ENCODE measurements at places on chromosomes 11 and 22.
A peak's percentile ranks its signal among the peaks of the same experiment; 100 is the strongest.

DNA sequence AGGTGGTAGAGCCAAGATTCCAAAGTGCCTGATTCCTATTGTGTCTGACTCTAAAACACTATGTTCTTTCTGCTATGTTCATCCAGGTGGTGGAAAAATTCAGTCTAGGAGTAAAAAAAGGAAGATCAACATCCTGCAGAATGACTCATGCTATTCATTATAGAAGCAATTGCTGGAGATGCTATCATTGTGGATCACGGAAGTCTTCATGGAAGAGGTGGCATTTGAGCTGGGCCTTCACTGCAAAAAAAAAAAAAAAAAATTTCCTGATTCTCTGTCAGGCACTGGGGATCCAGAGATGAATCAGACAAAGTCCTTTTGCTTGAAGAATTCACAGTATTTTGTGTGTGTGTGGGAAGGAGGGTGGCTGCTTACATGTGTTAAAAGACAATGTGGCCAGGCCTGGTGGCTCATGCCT, 1.4 kb upstream of the UVRAG start:
- DNase-seq = no peak

DNA sequence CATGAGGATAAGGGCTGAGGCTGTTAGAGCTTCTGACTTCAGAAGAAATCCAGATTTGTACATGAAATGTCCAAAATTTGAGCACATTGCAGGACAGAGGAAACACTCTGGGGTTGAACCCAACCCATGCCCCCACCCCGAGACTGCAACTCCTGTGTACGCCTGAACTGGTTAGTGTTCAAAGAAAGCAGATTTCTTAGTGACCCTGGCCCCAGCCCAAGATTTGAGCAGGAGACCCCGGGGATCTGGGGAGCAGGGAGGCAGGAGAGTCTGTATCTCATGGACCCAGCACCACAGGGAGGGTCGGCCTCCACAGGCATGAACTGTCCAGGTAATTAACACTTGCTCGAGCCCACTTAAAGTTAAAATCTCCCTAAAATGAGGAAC, 69.3 kb upstream of the WNT7B start:
- DNase-seq = no peak

DNA sequence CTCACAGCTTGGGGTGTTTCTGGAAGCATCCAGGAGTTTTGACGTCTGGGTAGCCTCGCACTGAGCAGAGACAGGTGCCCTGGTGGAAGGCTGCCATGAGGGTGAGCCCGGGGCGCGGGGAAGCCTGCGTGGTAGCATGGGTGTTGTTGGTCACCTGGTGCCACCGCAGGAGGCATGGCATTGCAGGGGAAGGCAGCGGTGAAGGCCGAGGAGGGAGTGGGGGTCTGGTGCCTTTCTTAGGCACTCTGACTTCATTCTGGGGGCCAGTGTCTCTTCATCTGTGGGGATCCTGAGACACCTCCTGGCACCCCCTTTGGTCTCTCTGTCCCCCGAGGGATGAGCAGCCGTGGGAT, 271.2 kb downstream of the TBC1D22A start:
- DNase-seq = no peak

DNA sequence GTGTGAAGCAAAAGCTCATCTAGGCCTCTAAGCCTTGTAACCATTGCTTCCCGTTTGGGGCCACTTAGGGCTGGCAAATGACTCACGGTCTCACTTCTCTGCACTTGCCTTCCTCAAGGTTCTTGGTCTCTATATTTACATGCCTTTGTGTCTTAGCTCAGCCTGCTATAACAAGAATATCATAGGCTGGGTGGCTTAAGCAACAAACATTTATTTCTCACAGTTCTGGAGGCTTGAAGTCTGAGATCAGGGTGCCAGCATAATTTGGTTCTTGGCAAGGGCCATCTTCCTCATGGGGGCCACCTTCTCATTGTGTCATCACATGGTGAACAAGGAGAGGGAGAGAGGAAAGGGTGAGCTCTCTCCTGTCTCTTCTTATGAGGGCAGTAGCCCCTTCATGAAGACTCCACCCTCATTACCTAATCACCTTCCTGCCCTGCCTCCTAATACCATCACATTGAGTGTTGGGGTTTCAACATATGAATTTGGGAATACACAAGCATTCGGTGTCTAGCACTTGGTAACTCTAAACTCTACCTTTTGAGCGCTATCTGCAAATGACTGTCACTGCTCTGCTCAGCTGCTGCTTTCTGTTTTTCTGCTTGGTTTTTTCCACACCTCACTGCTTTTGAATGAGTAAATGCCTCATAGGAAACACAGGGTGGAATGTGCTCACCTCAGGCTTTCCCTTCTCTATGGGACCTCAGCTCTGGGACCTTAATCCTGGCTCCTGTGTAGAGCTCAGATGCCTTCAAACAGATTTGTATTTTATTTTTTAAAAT, 16.2 kb upstream of the ME3 start:
- DNase-seq = no peak

- peak; percentile 82 for DNase-seq
Observed at GRCh38 chr11:44621140-44621681, 55.7 kb downstream of the CD82 start.

- DNase-seq = no peak
Observed at GRCh38 chr11:69277074-69277809, 16.7 kb upstream of the MYEOV start.

GRCh38 chr22:45843986-45844385, 133.0 kb downstream of the WNT7B start:
- DNase-seq = no peak

DNA sequence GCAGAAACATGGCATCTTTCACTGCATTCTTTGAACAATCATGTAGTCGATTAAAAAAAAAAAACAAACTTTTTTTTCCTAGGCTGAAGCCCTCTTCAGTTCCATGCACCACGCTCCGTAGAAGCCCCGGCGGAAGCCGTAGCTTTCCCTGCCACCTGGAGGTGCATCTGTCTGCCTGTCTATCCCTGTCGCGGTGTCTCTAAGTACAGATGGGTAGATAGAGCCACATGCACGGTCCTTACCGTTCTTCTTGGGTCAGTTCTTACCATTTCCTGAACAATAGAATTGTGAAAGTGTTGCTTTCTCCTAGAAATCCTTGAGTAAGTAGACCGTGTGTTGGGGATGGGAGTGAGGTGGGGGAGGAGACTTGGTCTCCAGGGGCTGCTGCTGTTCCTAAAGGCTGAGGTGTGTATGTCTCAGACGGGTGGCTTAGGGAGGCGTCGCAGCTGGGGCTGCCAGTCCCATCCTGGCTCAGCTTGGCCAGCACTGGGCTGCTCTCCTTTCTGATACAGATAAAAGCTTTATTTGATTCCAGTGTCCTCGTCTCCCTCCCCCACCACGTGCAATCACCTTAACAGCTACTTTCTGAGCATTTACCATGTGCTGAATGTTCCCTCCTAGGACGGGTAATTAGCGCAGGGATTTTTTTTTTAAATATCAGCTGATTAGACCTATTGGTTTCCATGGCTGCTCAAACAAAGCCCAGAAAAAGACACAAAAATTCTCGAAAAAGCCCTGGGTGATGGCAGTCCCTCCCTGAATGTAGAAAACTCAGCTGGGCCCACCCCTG, 46.8 kb downstream of the MACROD1 start:
- no peak for DNase-seq

- DNase-seq = no peak
Observed at GRCh38 chr11:116773203-116774097, 663 bp upstream of the BUD13 start.

DNA sequence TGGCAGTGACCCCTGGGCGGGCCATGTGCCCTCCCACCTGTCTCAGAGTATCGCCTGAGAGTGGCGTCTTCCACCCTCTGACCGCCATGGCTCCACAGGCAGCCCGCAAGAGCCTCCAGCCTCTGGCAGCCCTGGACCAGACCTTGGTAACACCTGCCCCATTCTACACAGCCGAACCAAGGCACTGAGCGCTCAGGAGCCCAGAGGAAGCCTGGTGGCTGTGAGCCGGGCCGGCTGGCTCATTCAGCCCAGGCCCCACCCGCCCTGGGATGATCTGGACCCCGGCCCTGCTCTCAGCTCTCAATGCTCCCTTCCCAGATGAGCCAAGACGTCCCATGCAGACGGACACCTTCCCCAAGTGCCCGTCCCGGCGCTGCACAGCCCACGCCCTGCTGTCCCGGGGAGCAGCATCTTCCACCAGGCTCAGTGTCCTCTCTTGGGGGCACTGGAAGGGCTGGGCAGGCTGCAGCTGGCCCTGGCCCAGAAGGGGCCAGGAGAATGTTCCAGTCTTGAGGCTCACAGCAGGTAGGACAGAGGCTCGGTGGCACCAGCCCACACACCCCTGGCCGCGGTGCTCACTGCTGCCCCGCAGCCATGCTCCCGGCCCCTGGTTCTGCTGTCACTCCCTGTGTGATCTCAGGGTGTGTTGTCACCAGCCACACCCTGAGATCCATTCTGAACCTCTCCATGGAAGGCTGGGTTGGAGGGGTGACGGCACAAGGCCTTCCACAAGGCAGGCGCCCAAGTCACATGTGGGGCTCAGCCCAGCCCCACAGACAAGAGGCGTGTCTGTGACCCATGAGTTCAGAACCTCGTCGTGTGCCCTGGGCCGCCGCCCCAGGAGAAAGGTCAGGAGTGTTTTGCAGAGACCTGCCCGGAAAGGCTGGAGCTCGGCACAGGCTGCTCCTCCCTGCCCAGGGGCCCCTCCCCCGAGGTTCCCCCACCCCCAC, 24.2 kb upstream of the PPARA start:
- DNase-seq = no peak

DNA sequence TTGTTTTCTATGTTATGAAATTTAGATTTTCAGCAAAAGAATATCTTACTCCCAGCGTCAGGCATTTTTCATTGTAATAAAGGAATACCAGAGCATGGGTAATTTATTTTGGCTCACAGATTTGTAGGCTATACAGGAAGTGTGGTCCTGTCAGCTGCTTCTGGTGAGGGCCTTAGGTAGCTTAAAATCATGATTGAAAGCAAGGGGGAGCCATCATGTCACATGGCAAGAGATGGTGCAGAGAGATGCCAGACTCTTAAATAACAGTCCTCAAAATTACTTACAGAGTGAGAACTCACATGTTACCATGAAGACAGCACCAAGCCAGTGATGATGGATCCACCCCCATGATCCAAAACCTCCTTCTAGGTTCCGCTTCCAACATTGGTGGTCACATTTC, 825.0 kb upstream of the CHORDC1 start:
- DNase-seq = no peak

DNA sequence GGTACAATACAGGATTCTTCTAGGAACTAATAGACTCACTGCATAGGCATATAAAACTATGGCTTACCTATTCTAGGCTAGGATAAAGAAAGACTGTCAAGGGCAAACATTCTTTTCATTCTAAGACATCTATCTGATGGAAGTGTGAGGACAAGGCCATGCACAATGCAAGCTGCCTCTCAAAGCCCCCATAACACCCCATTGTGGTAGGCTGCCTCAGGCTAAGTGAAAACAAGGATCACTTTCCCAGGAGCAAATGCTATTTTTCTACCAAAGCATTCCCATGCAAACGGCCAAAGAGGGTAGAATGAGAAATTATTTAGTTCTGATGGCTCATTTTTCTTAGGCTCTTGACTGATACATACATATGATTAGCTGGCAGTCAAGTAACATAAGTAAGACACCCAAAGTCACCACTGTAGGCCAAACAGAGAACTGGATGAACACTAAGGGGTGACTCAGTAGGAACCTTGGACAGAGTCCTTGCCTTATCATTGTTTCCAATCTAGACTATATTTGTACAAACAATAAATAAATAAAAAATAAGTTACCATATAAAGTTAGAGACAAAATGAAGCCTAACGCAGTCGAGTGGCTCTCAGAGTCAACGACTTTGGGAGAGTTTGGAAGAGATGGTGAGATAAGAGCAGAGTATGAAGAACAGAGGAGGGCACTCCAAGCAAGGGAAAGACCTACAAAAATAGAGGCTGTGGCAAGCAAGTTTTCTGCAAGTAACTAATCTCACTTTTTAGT, 303.6 kb downstream of the SBF2 start:
- no peak for DNase-seq

GRCh38 chr11:104610635-104611034, 287.6 kb downstream of the CASP12 start:
- DNase-seq = no peak

GRCh38 chr22:39028281-39028680, 7.4 kb downstream of the APOBEC3D start:
- no peak for DNase-seq

DNA sequence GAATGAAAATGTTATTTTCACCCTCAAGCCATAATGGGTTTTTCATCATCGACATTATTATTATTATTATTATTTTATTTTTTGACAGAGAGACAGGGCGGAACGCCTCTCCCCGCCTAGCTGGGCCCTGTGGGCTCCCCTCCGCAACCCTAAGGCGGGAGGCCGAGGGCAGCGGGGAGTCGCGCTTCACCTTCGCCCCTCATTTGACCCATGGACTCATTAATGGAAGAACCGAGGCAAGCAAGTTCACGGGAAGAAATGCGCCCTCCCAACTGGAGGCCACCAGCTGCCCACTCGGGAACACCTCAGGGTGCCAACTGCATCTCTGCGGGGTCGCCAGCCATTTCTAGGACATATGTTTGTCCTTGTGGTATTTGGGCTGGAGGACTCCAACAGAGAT, 115.3 kb upstream of the KIRREL3 start:
- no peak for DNase-seq

DNA sequence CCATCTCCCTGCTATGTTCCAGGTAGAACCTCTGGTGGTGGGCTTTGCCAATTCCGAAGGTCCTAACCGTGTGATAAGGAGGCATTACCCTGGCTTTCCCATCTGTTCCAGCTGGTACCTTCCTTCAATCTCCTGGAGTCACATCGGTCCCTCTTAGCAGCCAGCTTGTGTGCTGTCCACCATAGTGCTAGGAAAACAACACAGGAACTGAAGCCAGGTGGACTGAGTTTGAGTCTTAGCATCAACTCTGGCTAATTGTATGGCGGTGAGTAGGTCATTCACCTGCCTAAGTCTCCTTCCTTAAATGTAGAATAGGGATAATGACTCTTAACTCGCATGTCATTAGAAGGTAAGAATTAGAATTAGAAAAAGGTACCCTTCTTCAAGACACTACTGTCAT, 159.6 kb upstream of the E2F8 start:
- no peak for DNase-seq

- DNase-seq = no peak
Observed at GRCh38 chr22:38292694-38293093, 19.9 kb upstream of the TMEM184B start.

DNA sequence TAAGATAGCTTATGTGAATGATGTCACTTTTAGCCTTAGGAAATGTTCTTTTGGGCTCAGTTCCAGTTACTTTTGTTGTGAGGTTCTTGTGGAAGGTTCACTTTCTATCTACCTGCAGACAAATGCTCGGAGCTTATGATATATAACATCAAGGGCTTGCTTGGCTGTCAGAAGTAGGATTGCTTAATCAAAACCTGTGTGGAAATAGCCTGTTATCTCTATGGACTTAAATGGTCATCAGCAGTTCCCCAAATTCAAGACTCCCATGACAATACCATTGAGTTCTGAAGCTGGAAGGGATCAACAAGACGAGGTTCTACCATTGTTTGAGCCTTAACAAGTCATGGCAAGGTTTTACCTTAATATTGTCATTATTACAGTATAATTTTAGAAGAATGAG, 43.8 kb downstream of the FLI1 start:
- no peak for DNase-seq

DNA sequence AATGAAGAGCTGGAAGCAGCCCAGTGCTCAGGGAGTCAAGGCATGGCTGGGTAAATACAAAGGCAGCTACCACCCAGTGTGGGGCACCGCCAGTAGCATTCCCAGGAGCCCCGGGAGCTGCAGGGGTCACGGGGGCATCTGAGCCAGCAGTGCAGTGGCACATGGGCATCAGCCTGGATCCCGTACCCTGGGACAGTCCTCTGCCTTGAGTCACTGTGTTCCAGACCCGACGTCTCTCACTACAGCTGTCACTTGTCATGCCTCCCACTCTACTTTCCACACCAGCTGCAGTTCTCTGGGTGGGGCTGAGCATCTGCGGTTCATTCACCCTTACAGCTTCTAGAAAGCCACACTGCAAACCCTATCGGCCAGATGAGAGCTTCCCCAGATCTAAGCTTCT, 29.6 kb downstream of the DHCR7 start:
- no peak for DNase-seq

Measured in activated CD8-positive, alpha-beta memory T cell treated with anti-CD3 and anti-CD28 coated beads for 24 hours (primary cell).